ENCODE measurements at places on chromosomes 11 and 22. TPM values are rescaled to one million over a fixed set of nuclear protein-coding genes. Genes with fewer than 3 reads are reported as not detected.

Gene CBLIF
- total RNA-seq: not detected

Gene SLC22A6
- total RNA-seq: not detected

Gene CCDC15
- total RNA-seq: 3.7 TPM

Gene TTC36
- total RNA-seq: not detected

Gene FOLR2
- total RNA-seq: not detected

Gene OR5B21
- not detected for total RNA-seq

Gene C11orf87
- not detected for total RNA-seq

Gene SCGB1A1
- not detected for total RNA-seq

Gene TMEM191B
- total RNA-seq: not detected

Gene SMIM38
- total RNA-seq: 1.8 TPM

Gene MRPL40
- total RNA-seq: 30.7 TPM

Gene TMEM191C
- 1.2 TPM for total RNA-seq

Gene ZNF280A
- total RNA-seq: 5.4 TPM

Gene GAS2L1
- total RNA-seq: 32.1 TPM

Gene APOA1
- not detected for total RNA-seq

Gene PANX2
- total RNA-seq: 1.5 TPM

Gene FGF19
- not detected for total RNA-seq

Gene DEUP1
- total RNA-seq: not detected

Gene PLET1
- total RNA-seq: not detected

Gene GRAP2
- not detected for total RNA-seq

Gene CHRNA10
- 2.0 TPM for total RNA-seq

Gene SLC22A9
- total RNA-seq: not detected

Gene PYGM
- total RNA-seq: not detected

Gene PTPN5
- not detected for total RNA-seq

Gene TPBGL
- total RNA-seq: not detected

Gene CSNK2A3
- total RNA-seq: 3.6 TPM

Gene UPB1
- not detected for total RNA-seq

Gene LGALS12
- not detected for total RNA-seq

Gene TYR
- not detected for total RNA-seq

Gene ASCL2
- total RNA-seq: not detected

Gene RASL10A
- not detected for total RNA-seq

Gene PNPLA5
- not detected for total RNA-seq

Gene SULT4A1
- 0.50 TPM for total RNA-seq

Gene SHISAL1
- 3.1 TPM for total RNA-seq

Gene NXF1
- total RNA-seq: 30.0 TPM

Gene OR8H2
- not detected for total RNA-seq

Gene SOX10
- total RNA-seq: not detected

Gene HSPA8
- total RNA-seq: 3,086 TPM

Gene MUC15
- 7.1 TPM for total RNA-seq

Gene KRTAP5-2
- total RNA-seq: not detected

Gene OR8D4
- total RNA-seq: not detected

Gene TMEM121B
- total RNA-seq: 0.24 TPM

Gene TPH1
- total RNA-seq: not detected

Gene SCN3B
- total RNA-seq: 0.05 TPM

Gene NAP1L4
- total RNA-seq: 149 TPM

Gene TSGA10IP
- total RNA-seq: not detected

Gene C11orf86
- total RNA-seq: not detected

Gene UPK3A
- not detected for total RNA-seq

Gene OR6T1
- total RNA-seq: not detected

Gene CEND1
- total RNA-seq: not detected
